ENCODE measurements at places on chromosomes 1 and 21.

- no peak for DNase-seq
These were observed 72.1 kb downstream of the NEK7 start for GRCh38 chr1:198228925-198229324.

DNA sequence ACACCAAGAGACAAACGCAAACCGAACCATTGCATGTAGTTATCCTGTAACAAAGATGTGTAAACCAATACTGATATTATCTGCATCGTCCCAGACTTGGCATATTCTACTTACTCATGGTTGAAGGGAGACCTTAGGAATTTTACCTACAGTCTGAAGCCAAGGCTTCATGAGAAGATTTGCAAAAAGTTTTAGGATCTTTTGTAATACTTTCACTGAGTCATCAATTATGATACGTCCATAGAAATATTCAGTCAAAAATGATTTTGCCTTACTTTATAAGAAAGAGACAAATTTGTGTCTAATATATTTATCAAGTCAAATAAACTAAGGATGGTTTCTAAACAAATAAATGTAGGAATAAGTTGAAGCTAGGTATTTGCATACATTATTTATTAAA is 1176.1 kb upstream of the ADGRL2 start:
- no peak for DNase-seq

GRCh38 chr1:199667089-199667488 is 360.4 kb upstream of the NR5A2 start:
- no peak for DNase-seq

DNA sequence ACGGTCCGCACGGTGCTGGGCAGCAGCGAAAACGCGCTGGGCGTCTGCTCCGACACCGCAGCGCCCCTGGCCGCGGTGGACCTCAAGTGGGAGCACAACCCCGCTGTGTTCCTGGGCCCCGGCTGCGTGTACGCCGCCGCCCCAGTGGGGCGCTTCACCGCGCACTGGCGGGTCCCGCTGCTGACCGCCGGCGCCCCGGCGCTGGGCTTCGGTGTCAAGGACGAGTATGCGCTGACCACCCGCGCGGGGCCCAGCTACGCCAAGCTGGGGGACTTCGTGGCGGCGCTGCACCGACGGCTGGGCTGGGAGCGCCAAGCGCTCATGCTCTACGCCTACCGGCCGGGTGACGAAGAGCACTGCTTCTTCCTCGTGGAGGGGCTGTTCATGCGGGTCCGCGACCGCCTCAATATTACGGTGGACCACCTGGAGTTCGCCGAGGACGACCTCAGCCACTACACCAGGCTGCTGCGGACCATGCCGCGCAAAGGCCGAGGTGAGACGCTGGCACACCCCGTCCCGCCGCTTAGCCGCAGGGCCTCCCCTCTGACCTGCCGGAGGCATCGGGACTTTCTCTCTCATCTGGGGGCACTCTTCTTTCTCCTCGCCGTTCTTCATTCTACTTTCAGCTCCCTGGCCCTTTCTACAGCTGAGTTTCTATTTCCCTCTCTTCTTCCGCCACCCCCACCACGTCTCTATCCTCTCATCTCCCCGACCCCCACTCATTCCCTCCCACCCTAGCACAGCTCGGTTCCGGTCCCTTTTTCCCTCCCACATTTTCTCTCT is 1.0 kb downstream of the NPR1 start:
- DNase-seq: no peak

DNA sequence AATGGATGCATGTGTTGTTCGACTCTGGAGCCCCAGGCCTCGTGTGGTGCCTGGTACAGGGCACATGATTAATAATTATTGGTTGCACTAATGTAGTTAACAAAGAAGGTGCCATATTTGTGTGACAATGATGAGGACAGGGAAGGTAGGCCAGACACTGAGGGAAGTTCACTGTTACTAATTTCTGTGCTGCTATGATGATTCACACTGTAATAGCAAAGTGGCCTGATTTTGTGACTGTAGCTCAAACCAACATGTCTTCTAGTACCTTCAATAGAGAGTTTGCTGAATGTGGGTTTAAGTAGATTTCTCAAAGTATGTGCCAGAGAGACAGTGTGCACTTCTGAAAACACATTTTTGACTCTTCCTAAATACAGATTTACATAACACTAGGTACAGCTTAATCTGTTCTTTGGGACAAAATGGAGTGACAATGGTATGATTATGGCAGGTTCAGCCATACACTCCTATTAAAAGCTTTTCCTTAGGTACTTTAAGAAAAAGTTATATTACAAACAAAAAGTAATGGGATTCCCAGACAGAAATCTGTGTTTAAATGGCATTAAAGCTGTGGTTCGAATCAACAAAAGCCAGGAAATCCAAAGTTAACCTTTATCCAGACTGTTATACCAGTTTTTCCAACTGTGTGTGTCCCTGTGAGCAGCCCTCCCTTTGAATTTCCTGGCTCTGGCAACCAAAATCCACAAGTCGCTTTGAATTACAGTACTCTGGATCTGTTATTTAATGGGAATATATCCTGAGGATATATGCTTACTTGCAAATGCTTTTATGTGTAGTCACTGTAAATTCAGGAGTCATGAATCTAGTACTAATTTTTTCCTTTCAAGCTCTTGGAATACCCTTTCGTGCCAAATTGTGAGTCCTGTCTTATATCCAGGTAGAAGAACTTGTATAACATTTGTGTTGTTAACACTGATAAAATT is 277.1 kb upstream of the SGIP1 start:
- DNase-seq: no peak
